IMR-90 (cell line): ENCODE measurements at places on chromosomes 2 and 18.
A peak's percentile ranks its signal among the peaks of the same experiment; 100 is the strongest.

DNA sequence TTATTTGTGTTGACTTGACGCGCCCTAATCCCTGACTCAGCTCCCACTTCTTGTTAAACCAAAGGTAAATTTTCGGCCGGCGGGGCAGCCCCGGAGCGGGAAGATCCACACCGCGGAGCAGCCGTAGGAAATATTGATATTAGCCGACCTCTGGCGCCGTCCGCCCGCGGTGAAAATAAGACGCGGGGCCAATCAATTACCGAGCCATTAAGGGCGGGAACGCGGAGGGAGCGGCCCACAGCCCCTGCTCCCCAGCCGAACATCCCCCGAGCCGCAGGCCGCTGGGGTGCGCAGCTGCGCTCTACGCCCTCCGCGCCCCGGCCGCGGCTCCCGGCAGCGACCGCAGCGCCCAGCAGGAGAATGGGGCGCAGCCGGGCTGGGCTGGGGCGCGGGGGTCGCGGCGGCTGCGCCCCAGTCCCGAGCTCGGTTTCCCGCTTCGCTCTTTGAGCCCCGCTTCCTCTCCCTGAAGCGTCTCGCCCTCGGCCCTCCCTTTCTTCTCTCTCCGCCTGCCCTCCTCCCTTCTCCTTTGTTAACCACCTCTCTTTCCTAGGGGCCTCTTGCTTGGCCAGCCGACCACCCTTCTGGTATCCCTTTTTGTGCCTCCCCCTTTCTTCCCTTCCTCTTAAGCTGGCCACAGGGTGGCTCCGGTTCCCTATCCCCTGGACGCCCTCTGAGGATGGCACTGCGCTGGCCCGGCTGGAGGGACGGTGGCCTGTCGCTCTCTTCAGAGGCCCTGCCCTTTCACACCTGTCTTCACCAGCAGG is 40.9 kb downstream of the CELF4 start:
- no peak for DNase-seq

DNA sequence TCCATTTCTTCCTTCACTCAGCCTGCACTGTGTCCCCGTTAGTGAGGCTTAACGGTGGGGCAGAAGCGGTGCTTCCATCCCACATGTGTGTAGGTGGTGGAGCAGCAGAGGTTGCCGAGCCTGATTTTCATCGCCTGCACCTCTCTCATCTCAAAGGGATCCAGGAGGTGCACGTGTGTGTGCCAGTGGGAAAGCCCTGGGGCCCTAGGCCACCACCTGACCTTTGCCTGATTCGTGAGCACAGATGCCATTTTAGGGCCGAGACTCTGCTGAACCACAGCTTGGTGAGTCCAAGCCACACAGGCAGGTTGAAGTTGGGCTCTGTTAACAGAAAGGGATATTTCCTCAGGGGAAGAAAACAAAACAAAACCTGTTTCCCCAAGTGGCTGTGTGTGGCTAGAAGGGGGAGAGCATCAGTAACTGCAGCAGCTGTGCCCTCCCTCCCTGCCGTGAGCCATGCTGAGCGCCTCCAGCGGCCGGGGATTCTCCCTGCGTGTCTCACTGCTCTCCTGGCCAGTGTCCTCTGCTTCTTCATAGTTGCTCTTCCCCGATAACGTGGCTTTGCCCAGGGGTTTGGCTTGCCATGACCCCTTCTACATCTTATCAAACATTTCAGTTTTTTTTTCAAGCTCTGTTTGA is 81.5 kb downstream of the MAPRE2 start:
- DNase-seq: no peak

- DNase-seq: no peak
Observed at GRCh38 chr18:50970006-50970405, 2.2 kb downstream of the ELAC1 start.

GRCh38 chr2:100821255-100821910 is 1.4 kb downstream of the NPAS2 start:
- no peak for DNase-seq

GRCh38 chr18:69628774-69629359 is 228.2 kb downstream of the DOK6 start:
- no peak for DNase-seq

DNA sequence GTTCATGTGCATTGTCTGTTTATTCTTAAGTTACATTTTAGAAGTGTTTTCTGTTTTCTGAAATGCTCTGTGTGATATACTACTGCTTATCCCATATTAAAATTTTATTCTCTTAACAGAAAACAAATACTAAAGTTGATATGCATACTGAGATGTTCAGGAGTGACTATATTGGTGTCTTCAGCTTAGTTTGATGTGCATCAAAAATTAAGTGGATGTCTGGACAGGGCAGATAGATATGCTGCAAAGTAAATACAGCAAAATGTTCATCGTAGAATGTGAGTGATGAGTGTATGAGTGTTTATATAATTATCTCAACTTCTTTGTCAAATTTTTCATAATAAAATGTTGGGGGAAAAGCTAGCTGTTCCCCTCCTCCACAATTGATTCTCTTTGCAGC is 13.2 kb downstream of the VAPA start:
- DNase-seq: no peak

GRCh38 chr2:71492112-71492511 is 38.8 kb downstream of the DYSF start:
- no peak for DNase-seq

GRCh38 chr2:146734042-146734820 is 1110.6 kb upstream of the ACVR2A start:
- DNase-seq: peak; percentile 41

GRCh38 chr2:72895759-72896281 is 8.6 kb downstream of the SPR start:
- DNase-seq: peak; percentile 55

- DNase-seq: peak; percentile 40
Observed at GRCh38 chr2:197576631-197577030, 60.8 kb downstream of the MOB4 start.

DNA sequence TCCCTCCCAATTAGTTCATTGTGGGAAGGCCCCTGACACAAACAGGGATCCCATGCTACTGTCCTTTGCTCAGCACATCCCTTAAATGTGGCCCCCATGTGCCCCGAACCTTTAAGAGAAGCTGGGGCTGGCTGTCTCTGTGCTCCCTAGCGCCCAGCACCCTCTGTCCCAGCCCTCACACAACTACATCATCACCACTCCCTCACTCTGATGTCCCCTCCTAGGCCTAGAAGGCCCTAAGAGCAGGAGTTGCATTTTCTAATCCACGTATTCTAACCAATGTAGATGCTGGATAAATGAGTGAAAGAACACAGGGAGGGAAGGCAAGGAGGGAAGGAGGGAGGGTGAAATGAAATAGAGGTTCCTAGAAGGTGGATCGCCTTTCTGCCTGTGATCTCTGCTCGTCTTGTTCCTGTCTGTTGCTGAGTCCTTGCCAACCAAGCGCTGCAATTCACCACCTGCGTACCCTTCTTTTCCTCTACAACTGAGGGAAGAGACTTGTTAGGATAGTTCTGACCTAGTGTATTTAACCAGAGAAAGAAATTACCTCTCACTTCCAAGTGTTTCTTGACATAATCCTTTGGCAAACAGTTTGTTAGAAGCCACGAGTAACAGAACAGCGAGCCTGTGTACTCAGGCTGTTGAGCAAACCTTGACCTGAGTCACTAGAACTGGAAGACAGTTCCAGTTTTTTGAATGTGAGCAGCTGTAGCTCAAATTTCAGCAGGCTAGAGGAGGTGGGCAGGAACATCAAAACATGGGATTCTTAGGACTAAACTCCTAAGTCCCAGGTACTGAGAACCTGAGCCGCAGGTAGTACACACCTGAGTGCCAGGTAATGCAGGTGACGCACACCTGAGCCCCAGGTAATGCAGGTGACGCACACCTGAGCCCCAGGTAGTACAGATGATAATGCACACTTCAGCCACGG is 181.5 kb upstream of the ID2 start:
- DNase-seq: peak; percentile 33

DNA sequence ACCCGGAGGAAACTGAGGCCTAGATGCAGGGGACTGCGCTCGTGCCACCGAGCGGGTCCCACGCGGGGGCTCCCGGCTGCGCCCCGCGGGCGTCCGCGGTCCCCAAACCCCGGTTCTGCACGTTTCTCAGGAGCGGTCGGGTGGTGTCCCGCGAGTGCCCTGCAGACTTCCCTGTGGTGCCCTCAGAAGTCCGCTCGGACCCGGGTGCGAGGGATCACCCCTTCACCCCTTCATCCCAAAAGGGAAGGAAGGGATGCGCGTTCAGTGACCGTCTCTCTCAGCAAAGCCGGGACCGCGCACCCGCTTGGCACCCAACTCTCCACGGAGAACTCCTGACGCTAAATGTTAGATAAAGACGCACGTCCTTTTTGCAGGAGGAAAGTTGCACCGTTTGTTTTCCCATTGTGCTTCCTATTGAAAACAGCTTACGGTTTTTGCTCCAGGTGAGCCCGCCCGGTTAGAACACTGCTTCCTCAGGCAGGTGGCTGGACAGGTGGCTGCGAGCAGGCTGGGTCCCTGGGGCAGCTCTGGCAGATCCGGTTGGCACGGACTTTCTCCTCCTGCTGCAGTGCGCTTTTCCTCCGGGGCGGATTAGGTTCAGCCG is 779 bp downstream of the DGKD start:
- DNase-seq: no peak

DNA sequence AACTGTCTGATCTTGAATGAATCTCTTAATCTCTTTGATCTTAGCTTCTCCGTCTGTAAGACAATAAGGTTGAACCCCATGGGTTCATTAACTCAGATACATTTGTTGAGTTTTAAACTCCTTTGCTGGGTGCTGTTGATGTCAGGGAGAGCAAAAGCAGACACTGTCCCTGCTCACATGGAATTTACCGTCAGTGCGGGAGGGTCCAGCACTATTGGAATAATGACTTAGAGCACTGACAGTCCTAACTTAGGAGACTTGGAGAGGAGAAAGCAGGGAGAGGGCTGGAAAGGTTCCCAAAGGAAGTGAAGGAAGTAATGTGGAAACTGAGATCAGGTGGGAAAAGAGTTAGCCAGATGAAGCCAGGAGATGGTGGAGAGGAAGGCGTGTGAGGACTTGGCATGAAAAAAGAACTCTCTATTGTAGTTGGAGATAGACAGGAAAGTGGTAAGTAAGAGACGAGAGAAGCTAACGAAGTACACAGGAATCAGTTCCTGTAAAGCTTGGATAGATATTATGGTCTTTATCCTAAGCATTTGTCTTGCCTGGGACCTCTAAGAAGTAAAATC is 141.4 kb upstream of the SERTAD2 start:
- DNase-seq: no peak

GRCh38 chr2:19574778-19575260 is 216.4 kb upstream of the OSR1 start:
- DNase-seq: peak; percentile 82
